ENCODE measurements at places on chromosomes 1 and 21.

GRCh38 chr1:41719128-41719527, 199.6 kb downstream of the HIVEP3 start:
- no peak for DNase-seq

DNA sequence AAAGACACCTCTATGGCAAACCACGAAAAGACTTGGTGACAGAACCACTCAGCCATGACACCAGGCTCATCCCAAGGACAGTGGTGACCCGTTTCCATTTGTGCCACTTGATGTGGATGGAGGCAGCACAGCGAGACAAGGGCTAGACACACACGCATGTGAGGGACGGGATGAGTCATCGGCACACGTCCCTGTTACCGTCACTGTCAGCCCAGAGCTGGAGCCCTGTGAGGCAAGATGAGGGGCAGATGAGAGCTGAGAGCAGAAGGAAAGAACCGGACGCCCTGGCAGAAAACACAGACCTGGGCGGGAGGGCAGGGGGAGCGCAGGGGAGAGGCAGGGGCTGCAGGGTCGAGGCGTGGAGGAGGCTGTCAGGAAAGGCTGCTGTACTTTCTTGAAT, 57.8 kb downstream of the SIK1 start:
- no peak for DNase-seq

GRCh38 chr1:160711602-160712311, at the start of gene CD48:
Gene CD48, minus strand, starts transcription at chr1:160711822. Its CDS starts 59 bp downstream, at chr1:160711763.
- DNase-seq, result peak; percentile 41

- DNase-seq, result no peak
Observed at GRCh38 chr1:202249436-202249835, 55.8 kb downstream of the LGR6 start.

DNA sequence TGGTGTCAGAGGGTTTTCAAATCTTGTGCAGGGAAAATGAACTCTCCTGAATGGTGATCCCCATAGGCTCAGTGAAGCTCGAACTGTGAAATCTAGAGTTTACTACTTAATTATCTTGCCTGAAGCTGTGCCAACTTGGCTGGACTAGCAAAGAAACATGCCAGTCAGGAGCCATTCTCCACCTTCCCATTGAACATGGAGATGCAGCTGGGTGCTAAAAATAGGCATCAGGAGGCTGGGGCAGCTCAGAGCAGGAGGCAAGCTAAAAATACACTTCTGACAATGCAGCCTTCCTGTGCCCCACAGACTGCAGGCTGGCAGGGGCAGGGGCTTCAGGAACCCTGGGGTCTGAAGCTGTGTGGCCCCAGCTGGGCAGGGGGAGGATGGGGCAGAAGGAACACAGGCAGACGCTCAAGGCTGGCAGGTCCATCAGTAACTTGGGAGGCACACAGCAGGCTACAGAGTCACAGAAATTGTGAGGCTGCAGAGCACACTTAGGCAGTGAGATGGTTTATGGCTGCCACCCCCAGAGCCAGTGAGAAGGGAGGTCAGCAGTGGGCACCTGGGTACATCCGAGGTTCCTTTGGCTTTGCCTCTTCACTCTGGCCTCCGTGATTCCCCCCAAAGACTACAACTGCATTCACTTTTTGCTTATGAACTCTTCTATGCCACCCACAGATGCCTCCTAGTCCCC, 155.4 kb upstream of the KCND3 start:
- no peak for DNase-seq

GRCh38 chr21:36079010-36079649, 9.3 kb downstream of the CBR1 start:
- DNase-seq, result peak; percentile 87

- no peak for DNase-seq
Observed at GRCh38 chr1:241533326-241534115, 1.3 kb downstream of the KMO start.

GRCh38 chr1:204359474-204360255, at the start of gene PLEKHA6:
Gene PLEKHA6, minus strand, starts transcription at chr1:204359929. Its CDS starts 86,202 bp downstream, at chr1:204273727.
- no peak for DNase-seq

- DNase-seq, result no peak
Observed at GRCh38 chr1:155499263-155499662, 63.3 kb downstream of the ASH1L start.

- peak; percentile 73 for DNase-seq
Observed at GRCh38 chr1:161382214-161383019, 14.7 kb upstream of the CFAP126 start.

- no peak for DNase-seq
Observed at GRCh38 chr1:100009458-100009857, 39.7 kb downstream of the SLC35A3 start.

- DNase-seq, result no peak
Observed at GRCh38 chr1:166671627-166672026, 167.6 kb upstream of the POGK start.

DNA sequence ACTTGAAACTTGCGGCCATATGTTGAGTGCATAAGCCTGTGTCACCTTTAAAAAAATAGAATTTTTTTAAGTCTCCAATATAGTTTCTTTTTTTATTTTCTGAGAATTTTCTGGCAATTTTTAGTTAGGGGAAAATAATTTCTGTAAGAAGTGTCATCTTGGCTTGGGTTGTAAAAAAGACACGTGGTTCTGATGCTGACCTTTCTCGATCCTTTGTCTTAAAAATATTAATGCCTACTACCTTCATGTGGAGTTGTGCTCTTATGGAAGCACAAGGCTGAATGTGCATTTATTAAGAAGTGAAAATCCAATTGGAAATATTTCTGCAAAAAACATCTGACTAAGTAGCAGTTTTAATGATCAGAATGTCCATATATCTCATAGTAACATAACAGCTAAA, 3.5 kb downstream of the ELAVL4 start:
- no peak for DNase-seq

- no peak for DNase-seq
Observed at GRCh38 chr1:223114871-223115270, 28.2 kb downstream of the TLR5 start.

DNA sequence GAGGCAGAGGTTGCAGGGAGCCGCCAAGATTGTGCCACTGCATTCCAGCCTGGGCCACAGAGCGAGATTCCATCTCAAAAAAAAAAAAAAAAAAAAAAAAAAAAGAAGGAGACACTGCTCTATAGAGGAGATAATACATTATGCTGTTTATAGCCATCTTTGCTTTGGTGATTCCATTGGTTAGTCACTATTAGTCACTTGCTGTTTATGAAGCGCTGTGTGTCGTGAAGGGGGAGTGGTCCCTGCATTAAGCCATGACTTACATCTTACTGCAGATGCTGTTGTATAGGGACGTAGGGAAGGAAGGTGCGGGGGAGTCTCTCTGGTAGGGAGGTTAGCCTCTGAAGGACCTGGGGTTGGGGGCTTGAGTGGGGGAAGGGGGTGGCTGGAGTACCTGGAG, 48.3 kb downstream of the HUNK start:
- no peak for DNase-seq

DNA sequence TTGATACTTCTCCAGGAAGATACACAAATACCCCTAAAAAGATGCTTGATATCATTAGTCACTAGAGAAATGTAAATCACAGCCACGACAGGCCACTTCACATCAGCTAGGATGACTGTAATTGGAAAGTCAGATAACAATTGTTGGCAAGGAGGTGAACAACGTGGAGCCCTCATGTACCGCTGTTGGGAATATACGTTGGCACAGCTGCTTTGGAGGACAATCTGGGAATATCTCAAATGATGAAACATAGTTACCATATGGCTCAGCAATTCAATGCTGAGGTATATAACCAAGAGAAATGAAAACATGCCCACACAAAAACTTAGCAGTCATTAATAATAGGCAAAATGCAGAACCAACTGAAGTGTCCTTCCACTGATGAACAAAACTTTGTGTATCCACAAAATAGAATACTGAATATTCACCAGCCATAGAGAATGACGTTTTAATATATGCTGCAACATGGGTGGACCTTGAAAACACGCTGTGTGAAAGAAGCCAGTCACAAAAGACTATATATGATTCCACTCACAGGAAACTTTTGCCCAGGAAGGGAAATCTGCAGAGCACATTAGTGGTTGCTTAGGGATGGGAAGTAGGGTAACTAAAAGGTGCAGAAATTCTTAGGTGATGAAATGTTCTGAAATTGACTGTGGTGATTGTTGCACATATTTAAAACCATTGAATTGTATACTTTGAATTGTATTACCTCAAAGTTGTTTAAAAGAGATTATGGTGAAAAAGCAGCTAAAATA, 95.4 kb downstream of the AHCTF1 start:
- DNase-seq, result no peak

DNA sequence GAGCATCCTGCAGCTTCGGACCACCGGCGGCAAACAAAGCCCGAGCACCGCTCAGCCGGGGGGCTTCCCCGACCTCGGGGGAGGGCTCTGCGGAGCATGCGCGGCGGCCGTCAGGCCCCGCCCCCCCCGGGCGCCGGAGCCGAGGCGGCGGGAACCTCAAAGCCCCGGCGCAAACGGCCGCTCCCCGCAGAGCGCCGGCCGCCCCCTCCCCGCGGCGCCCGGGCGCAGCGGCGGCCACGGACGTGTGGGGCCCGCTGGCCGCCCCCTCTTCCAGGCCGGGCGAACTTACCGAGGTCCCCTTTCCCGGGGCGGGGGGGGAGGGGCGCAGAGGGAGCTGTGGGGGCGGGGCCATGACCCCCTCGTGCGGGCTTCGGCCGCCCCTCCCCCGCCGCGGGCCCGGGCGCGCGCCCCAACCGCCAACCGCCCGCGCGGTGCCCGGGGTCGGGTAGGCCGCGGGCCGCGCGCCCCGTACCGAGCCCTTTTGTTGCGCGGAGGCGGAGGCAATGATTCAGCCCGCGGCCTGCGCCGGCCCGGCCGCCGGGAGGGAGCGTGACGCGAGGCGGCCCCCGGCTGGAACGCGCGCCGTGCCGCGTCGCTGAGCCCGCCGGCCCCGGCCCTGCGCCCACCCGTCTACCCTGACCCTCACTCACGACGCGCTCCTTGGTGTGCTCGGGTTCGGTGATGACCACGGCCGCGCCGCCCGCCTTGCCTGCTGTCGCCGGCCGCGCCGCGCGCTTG, 1.7 kb downstream of the RCC2 start:
- DNase-seq, result peak; percentile 44

GRCh38 chr21:45532826-45533360, 9.3 kb downstream of the SLC19A1 start:
- no peak for DNase-seq

DNA sequence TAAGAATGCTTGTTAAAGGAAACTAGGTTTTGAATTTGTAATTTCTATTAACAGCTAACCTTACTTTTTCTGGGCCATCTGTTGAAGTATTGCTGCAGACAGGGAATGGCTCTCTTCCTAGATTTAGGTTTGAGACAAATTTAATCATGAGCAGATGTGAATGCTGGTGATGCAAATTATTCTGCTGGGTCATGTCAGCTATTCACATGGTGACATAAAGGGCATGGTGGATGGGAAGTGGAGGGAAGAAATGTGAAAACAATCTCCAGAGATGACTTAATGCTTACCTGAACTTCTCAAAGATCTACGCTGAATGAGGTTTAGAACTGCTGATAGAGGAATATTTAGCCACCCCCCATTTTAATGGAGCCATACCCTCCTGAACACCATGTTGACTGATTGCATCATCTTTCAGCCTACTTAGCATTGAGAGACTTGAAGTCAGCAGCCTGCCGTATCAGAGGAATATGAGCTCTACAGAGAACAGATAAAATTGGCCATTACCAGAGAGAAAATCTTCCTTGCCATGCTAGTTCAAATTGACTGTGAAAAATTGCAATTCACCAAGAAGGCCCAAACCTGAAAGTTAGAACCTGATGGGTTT, 138.8 kb downstream of the HHAT start:
- no peak for DNase-seq

GRCh38 chr1:217553949-217554509, 76.9 kb downstream of the GPATCH2 start:
- no peak for DNase-seq

- DNase-seq, result no peak
Observed at GRCh38 chr21:43623588-43623987, 35.7 kb downstream of the HSF2BP start.

- no peak for DNase-seq
Observed at GRCh38 chr1:203652724-203653461, 26.3 kb downstream of the ATP2B4 start.

Measured in CD4-positive, CD25-positive, alpha-beta regulatory T cell (primary cell).